Activated CD4-positive, alpha-beta T cell treated with anti-CD3 and anti-CD28 coated beads for 24 hours (primary cell): ENCODE measurements at places on chromosomes 4 and X.

DNA sequence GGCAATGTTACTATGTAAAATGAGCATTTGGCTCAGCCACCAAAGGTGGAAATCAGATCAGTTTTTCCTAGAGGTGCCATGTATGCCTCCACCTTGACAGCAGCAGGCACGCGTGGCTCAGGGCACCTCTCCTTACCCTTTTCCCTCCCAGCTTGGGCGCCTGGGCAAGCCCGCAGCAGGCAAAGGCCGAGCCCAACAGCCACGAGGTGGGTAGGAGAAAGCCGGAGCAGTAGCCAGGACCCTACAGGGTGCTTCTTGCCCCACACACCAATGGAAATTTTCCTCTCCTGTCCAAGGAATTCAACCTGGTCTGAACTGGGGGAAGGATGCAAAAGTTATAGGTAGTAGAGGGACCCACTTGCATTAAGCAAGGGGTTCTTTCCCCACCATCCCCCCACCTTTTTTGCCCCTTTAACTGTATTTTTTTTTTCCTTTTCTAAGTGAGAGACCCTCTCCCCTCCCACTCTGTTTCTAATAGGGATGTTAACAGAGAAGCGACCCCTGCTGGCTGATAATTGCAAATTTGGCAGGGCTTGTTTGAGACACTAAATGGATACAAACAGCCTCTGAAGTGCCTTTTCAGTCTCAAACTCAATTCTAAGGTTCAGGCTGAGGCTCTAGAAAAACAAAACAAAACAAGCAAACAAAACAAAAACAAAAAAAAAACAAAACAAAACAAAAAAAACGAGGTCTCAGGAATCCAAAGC lies 895.1 kb downstream of the PCDH18 start:
- DNase-seq: no peak

- no peak for DNase-seq
These were observed 150.5 kb upstream of the RXFP1 start for GRCh38 chr4:158371158-158371557.

GRCh38 chr4:87236861-87237260 lies 16.4 kb upstream of the KLHL8 start:
- DNase-seq: no peak

DNA sequence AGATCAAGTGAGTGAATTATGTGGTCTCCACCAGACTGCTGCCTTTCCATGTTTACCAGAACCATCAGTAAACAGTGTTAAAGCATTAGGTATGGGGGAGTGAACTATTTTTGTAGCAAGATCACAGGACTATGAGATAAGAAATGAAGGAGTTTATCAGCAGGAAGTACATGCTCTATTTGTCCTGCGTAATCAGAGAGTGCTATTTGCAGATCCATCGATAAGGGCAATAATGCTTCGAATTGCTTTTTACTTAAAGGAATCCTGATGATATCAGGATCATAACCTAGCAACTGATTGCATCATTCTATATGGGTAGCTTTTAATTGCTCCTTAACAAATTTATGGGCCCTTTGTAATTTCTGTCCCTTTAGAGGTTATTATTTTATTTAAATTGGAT lies 57.1 kb downstream of the RBM46 start:
- no peak for DNase-seq

GRCh38 chr4:7146786-7147115 lies 45.6 kb upstream of the SORCS2 start:
- no peak for DNase-seq

- no peak for DNase-seq
These were observed 32.2 kb upstream of the GATB start for GRCh38 chr4:151792995-151793394.

DNA sequence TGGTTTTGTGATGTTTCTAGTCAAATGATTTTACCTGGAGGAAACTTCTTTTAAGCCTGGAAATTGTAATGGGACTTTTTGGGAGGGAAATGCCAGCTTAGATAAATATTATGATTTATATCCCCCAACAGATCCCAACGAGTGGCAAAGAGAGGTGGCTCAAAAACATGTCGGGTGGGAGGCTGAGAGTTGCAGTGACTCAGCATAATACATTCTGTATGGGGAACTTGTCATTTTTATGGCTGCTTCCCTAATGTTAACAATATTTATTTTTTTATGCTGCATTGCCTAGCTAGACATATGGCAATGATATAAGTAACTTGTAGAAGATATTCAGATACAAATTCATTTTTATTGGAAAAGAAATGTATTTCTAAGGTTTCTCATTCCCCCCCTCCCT lies 219.0 kb downstream of the ARHGAP10 start:
- DNase-seq: no peak

GRCh38 chr4:6689506-6689960 lies 4.1 kb upstream of the S100P start:
- DNase-seq: no peak

DNA sequence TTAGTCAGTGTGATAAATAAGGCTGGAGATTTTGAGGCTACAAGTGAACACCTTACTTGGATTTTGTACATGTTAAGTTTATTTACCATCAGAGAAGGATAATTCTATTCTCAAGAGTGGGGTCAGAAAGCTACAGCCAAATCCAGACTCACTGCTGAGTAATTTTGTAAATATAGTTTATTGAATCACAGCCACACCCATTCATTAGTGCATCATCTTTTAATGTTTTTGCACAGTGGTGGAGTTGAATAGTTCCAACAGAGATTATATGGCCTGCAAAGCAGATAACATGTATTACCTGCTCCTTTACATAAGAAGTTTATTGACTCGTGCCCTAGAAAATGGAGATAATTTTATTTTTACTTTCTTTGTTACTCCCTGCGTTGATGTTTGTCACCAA lies 60.4 kb downstream of the PCDH18 start:
- no peak for DNase-seq

- no peak for DNase-seq
These were observed 69.5 kb upstream of the ANK2 start for GRCh38 chr4:112979881-112980421.
